ENCODE measurements at places on chromosomes 1 and 21.

GRCh38 chr1:26788515-26788785, 700 bp downstream of the PIGV start:
- DNase-seq = no peak

DNA sequence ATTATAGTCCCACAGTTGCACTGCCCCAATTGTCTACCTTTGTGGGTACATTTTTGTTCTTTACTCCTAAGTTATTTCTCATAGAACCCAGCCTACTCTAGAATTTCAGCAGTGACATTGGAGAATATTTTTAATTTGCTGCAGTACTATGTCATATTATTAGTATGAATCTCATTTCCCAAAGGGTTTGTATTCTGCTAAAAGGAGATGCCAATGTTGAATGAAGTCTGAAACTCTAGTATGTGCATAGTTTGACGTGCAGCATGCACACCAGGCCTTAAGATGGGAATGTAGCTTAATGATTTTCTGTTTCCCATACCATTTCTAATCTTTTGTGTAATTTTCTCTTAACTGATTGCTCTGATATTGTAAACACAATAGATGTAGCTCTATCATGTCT, 10.5 kb upstream of the C1orf105 start:
- DNase-seq = no peak

DNA sequence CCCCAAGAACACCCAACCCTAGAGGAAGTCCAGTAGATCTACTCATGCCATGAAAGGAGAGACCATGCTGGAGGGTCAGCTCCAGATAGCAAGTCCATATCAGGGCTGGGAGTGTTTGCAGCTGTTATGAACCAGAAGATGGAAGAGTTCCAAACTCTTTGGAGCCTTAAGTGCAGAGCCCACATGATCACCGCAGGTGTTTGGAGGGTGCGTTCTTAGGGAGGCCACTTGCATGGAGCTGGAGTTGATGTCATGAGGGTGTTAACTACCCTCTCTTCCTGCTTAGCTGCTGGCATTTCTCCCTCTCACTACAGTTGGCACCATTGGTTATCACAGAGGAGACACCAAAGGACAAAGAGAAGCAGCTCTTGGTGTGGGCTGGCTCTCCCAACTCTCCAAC, 616.9 kb downstream of the AJAP1 start:
- DNase-seq = no peak

- no peak for DNase-seq
Observed at GRCh38 chr1:23627069-23627735, 64.4 kb upstream of the RPL11 start.

DNA sequence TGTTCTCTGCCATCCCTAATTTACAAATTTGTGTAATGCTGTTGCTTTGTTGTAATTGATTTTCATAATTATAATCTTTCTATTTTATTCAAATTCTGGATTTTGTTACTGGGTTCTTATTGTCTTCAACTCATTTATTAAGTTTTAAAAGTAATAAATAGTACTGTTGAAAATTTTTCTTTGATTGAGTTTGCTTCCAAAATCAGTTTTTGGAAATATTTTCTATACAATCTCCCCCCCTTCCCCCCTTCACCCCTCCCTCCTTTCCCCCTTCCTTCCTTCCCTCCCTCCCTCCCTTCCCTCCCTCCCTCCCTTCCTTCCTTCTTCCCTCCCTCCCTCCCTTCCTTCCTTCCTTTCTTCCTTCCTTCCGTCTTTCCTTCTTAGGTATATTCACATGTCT, 6.0 kb upstream of the TMPRSS15 start:
- DNase-seq = no peak

GRCh38 chr1:68994096-68994495, 497.2 kb upstream of the DEPDC1 start:
- DNase-seq = no peak

DNA sequence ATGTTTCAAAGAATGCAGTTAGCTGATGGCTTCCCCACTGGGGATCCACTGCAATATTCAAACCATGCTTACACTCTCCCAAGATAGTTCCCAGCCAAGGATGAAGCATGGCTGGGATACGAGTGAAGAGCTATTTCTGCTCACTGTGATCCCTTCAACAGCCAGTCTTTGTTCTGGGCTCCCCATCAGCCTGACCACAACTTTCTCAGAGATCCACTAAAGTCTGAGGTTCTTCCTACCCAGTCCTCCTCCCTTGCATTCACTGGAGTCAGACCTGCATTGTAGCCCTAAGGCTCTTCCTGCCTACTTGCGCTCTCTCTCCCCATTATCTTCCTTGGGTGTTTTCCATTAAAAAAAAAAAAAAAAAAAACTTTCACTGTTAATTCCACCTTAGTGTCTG, 101.4 kb downstream of the TTLL7 start:
- DNase-seq = no peak

Data from NCI-H82 (cell line).